SJCRH30 (cell line): ENCODE measurements at places on chromosomes 11 and 22. TPM values are rescaled to one million over a fixed set of nuclear protein-coding genes. Genes with fewer than 3 reads are reported as not detected.

Gene SHANK3
- total RNA-seq = 0.08 and 0.12 TPM in 2 replicates

Gene MS4A6E
- not detected in 2 replicates for total RNA-seq

GRCh38 chr11:76524919-76525318 is 80.1 kb downstream of the EMSY start:
- H3K4me3 ChIP-seq = no peak overlapping the region
- DNase-seq = no peak
- H3K27ac ChIP-seq = no peak overlapping the region

GRCh38 chr22:36934418-36935312 is 21.2 kb downstream of the CSF2RB start:
- no peaks in the 10 kb centered on the region for H3K36me3 ChIP-seq
- H3K4me1 ChIP-seq = no peaks in the 10 kb centered on the region
- DNase-seq = no peak
- H3K27me3 ChIP-seq = peaks cover 14% of the 10 kb centered on the region

DNA sequence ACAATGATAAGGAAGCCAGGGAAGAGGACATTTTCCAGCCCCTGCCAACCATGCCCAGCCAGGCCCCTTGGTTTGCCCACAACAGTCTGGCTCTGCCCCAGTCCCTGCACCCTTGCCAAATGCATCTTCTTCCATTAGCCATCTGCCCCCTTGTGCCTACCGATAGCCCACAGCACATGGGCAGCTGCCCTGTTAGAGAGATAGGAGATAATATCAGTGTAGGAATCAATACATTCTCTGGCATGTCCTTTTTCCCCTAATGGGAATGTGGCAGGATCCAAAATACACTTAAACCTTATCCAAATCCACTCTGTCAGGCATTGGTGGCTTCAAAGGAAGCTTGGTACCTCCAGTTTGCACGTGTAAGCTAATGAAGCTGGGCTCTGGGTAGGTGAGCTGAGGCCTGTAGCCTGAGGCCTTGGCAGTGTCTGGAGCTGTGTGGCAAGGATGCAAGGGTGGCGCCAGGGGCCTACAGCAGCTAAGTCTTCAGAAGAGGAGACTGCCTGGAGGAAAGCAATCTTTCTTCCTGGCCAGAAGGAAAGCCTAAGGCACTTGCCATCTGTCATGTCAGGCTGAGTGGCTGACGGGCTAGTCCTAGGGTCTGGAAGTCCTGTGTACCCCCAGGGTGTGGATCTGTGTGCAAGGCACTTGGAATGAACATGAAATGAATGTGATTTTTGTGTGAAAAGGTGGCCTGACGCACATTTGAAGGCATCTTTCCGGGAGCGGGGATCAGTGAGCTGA is 164.2 kb upstream of the TBCEL start:
- DNase-seq = no peak
- no peak overlapping the region for H3K4me3 ChIP-seq
- H3K4me1 ChIP-seq = no peaks in the 10 kb centered on the region
- no peaks in the 10 kb centered on the region for H3K27me3 ChIP-seq
- H3K27ac ChIP-seq = no peak overlapping the region

DNA sequence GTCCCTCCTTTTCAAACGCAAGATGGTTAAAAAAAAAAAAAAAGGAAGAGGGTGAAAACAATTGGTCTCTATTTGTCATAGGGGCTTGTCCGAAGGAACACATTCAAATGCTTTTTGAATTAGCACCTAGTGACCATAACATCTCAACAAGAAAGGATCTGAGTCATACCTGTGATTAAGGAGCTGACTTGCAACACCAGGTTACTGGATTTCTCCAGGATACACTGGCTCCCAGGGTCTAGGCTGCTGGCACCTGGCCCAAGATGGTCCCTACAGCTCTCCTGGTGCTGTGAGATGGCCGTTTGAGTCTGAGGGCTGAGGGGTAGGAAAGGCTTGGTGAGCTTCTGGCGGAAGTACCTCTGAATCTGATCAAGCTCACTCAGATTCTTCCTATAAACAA is 28.4 kb upstream of the UCP3 start:
- no peaks in the 10 kb centered on the region for H3K4me1 ChIP-seq
- H3K4me3 ChIP-seq = no peak overlapping the region
- no peak overlapping the region for H3K27ac ChIP-seq
- no peak for DNase-seq
- no peaks in the 10 kb centered on the region for H3K27me3 ChIP-seq
